ENCODE measurements at places on chromosomes 2 and 18.

DNA sequence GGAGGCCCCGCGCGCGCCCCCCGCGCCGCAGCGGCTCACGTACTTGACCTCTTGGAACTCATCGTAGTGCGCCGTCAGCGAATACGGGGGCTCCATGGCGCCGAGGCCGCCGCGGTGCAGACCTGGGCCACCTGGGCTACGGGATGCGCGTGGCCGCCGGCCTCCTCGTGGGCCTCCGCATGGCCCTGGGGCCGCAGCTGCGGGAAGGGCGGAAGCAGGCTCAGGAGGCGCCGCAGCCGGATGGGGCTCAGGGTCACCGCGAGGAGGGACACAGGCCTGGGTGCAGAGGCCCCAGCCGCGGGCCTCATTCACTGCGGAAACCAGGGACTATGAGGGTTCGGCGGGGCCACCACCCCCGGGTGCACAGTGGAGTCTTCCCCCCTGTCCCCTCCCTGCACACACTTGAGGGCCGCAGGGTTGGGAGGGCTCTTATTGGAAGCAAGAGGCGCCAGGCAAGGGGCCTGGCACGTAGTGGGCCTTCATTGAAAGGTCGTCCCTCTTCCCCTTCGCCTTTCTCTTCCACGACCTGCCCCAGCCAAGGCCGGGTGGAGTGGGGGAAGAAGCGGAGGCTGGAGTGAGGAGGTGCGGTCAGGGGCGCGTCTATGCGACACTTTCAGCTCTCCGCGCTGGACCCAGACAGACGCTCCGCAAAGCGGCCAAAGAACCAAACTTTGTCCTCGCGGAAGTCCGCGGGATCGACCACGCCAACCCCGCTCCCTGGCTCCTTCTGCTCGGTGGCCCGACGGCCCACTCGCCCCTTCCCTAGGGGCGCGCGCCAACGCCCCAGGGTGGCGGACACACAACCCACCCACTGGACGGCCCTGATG is 863 bp downstream of the ECEL1 start:
- DNase-seq: no peak

GRCh38 chr2:228767196-228767595 is 503.9 kb downstream of the PID1 start:
- no peak for DNase-seq

- DNase-seq: no peak
Measured at GRCh38 chr2:111239107-111239506, 118.4 kb downstream of the BCL2L11 start.

DNA sequence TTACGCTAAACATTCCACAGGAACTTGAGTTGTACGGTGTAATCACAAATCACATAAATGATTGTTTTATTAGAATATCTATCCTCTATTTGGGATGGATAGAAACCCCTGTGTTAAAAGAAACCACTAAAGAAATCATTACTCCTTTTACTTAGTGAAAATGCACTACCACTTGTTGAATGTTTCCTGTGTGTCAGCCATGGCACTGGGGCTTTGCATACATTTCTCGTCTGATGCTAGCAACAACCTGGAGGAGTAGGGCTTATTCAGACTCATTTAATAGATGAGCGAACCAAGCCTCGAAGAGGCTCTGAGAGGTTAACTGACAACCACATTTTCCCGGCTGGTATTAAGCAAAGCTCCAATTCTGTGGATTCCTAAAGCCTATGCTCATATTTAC is 60.5 kb upstream of the PELI1 start:
- no peak for DNase-seq

GRCh38 chr2:237478979-237479378 is 8.1 kb upstream of the MLPH start:
- DNase-seq: no peak

Measured in CD4-positive, alpha-beta T cell treated with Interleukin-12 subunit alpha and Interleukin-12 subunit beta, for 1 hour (primary cell).